ENCODE measurements at places on chromosomes 16 and 17.

GRCh38 chr17:31532526-31532925 lies 141.1 kb downstream of the RAB11FIP4 start:
- no peak for DNase-seq

GRCh38 chr16:53775821-53776431 lies 72.0 kb downstream of the FTO start:
- peak; percentile 29 for DNase-seq

DNA sequence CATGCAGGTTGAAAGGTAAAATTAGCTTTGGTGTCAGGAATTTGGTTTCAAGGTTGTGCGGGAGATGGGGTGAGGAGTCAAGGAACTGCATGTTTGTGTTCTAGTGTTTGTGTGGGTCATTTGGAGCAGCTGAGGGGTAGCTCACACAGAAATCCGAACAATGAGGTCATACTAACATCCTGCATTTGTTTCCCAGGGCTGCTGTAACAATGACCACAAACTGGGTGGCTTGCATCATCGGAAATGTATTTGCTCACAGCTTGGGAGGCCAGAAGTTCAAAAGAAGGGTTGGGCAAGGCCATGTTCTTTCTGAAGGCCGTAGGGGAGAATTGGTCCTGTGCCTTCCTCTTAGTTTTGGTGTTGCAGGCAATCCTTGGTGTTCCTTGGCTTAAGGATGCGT lies 287.4 kb downstream of the HAPSTR1 start:
- DNase-seq, result no peak

DNA sequence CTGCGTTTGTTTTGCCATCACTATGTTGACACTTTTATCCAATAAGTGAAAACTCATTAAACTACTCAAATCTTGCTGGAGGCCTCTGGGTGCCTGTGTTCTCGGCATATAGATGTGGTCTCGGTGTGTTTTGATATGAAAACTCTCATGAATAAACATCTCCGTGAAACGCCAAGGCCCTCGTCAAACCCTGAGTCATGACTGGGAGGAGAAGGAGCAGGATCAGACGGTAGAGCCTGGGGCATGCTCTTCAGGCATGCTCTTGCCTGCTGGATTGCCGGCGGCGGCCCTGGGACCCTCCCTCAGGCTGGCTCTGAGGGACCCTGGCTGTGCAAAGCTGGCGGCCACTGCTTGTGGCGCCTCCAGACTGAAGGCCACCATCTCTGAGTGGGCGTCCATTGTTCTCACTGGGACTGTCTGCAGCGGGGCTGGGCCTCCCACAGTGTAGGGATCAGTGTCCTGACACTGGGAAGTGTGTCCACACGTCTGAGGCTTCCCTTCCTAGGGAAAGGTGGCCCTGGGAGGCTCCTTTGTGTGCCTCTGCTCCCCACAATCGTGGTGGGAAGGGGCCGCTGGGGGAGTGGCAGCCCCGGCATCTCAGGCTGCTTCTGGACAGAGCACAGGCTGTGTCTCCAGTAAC lies 1.7 kb upstream of the NPB start:
- DNase-seq, result no peak

DNA sequence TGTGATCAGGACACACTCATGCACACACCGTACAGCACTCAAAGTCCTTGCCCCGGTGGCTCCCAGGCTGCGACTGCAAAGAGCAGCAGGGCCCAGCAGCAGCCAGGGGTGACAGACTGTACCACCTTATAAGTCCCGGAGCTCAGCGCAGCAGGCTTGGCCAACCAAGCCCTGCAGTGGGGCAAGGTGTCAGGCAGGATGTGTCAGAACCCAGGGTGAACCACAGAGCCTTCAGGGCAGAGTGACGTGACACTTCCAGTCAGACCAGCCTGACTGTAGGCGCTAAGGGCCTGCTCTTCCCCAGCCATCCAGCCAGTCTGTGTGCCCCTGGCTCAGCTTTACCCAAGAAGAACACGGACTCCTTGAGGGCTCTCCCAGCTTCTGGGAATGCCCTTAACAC lies 204.1 kb downstream of the COPRS start:
- peak; percentile 55 for DNase-seq

- DNase-seq, result no peak
Observed at GRCh38 chr17:63095459-63095858, 129.4 kb downstream of the TANC2 start.

DNA sequence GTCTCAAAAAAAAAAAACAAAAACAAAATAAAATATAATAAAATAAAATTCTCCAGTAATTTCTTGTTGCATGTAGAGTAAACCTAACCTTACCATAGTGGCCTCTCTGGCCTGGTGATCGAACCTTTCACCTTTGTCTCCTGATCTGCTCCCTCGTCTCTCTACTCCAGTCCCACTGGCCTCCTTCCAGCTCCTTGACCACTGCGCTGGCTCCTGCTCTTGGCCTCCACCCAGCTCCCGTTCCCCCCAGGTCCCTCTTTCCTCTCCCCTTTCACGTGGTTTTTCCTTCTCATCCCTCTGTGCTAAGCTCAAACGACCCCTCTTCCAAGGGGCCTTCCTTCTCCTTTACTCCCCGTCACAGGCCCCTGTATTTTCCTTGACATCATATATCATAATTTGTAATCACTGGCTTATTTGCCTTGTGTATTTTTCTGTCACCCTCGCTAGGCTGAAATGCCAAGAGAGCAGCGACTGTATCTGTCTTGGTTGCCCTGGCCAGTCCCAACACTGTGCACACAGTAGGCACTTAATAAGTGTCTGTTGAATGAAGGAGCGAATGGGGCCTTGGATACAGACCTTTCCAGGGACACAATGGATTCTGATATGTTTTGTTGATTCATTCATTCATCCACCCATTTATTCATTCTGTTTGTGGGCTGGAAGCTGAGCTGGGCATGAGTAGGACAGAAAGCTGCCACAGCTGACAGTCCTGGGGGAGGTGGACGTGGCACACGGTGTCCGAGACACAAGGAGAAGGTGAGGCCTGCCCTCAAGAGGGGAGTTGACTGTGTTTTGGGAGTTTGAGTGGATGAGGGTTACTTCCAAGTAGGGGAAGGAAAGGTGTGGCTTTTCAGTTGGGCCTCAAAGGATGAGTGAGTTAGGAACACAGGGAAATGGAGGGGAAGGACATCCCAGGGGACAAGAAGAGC lies 5.8 kb upstream of the SCN4A start:
- no peak for DNase-seq

- no peak for DNase-seq
Observed at GRCh38 chr17:73476890-73477350, 165.1 kb upstream of the CDC42EP4 start.

GRCh38 chr17:59572301-59572924 lies 7.0 kb downstream of the DHX40 start:
- DNase-seq, result no peak
